Gastrocnemius medialis (tissue), 4 donors: ENCODE measurements at places on chromosomes 5 and 9. TPM values are rescaled to one million over a fixed set of nuclear protein-coding genes. Genes with fewer than 3 reads are reported as not detected.

DNA sequence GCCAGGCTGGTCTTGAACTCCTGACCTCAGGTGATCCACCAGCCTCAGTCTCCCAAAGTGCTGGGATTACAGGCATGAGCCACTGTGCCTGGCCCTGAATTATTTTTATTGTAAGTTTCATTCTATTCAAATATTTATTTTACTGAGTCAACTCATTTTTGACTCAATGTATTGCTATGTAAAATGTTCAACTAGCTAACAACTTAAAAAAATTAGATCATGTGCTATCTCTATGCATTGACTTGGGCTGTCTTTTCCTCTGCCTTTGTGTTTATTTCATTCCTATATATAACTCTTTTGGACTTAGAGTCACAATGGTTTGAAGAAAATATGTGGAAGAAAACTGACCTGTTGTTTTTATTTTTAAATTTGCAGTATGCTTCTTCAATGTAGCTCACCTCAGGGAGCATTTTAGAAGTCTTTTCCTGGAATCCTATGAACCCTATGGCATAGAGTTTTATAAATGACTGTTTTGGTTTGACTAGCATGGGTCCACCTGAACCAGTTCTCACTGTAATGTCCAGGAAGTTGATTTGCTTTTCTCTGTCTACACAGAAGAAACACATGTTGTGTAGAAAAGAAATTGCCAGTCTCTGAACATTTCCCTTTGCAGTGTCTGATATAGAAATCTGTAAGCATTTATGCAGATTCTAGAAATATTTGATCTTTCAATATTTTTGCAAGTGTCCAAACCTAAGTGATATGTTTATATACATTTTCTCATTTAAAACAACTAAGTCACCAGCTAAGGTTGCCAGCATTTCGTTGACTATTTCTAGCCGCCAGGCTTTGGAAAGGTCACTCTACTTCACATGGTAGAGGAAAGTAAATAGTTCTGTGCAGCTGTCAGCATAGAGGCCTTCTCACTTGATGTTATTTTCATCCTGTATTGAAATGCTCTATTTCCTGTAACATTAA lies 138.8 kb downstream of the PCSK1 start:
- no peak overlapping the region for H3K27ac ChIP-seq
- DNase-seq: no peak
- no peak overlapping the region for H3K4me3 ChIP-seq
- no peaks in the 10 kb centered on the region for H3K27me3 ChIP-seq
- peaks cover 8% of the 10 kb centered on the region for H3K4me1 ChIP-seq
- no peaks in the 10 kb centered on the region for H3K36me3 ChIP-seq

DNA sequence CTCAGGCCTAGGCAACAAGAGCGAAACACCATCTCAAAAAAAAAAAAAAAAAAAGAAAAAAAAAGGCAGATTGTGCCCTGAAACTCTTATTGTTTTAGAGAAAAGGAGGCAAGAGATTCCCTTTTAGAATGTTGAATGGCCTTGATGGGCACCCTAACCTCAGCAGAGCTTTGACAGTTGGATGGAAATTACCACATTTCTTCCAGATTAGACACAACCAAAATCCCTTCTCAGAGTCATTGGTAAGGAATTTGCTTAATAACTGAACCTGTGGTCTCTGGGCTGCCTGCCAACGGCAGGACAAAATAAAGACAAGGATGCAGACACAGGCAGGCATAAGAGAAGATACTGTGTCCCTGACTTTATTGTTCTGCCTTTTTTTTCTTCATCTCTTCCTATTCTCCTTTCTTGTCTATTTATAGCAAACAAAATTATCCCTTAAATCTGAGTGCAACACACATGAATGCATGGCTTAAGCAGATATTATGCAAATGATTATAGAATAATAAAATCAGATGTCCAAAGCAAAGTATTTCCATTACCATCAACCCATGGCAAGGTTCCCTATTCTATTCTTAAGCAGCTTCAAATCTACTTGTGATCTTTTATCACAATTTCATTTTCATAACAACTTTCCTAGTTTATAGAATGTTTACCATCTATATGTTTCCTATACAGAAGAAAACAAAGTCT lies 37.3 kb upstream of the TRIO start:
- no peaks in the 10 kb centered on the region for H3K27me3 ChIP-seq
- no peak for DNase-seq
- no peak overlapping the region for H3K4me3 ChIP-seq
- no peaks in the 10 kb centered on the region for H3K36me3 ChIP-seq
- no peak overlapping the region for H3K27ac ChIP-seq

DNA sequence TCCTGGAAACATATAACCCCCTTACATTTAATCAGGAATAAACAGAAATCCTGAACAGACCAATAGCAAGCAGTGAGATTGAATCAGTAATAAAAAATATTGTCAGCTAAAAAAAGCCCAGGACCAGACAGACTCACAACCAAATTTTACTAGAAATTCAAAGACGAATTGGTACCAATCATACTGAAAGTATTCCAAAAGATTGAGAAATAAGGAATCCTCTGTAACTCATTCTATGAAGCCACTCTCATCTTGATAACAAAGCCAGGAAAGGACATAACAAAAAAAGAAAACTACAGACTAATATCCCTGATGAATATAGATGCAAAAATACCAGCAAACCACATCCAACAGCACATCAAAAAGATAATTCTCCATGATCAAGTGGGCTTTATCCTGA lies 714.0 kb downstream of the SEMA5A start:
- no peaks in the 10 kb centered on the region for H3K36me3 ChIP-seq
- no peak overlapping the region for H3K4me3 ChIP-seq
- no peak overlapping the region for H3K27ac ChIP-seq
- DNase-seq: no peak
- no peaks in the 10 kb centered on the region for H3K4me1 ChIP-seq
- no peaks in the 10 kb centered on the region for H3K27me3 ChIP-seq

DNA sequence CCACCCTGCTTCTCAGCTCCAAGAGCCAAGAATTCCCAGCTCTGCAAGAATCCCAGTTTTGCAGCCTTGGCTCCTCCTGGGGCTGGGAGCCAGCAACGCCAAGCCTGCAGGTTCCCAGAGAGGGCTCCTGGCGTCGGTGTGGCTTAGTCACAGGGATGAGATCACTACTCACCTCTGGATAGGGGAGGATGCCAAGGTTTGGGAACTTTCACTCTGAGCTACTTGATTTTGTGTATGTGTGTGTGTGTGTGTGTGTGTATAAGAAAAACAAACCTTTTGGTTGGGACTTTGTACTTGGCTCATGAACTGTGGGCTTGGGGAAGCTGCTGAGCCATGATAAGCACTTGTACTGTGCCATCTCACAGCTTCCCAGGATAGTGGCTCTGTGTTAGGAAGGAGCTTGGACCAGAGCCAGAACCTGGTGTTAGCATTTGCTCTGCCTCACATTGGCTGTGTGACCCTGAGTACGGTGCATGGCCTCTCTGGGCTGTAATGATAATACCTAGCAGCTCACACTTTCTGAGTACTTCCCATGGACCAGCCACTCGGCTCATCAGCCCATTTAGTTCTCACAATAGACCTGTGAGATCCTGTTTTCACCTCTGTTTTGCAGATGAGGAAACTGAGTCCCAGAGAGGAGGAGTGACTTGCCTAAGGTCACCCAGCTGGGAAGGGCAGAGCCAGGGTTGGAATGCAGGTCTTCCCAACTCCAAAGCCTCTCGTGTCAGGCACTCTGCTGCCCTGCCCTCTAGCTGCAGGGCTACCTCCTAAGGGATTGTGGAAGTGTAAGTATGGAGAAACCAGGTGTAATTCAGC lies 41.4 kb upstream of the DAB2IP start:
- no peaks in the 10 kb centered on the region for H3K27me3 ChIP-seq
- DNase-seq: peak; percentile 89
- H3K4me3 ChIP-seq: no peak overlapping the region
- no peaks in the 10 kb centered on the region for H3K36me3 ChIP-seq
- H3K27ac ChIP-seq: peak overlapping the region; percentile 96

DNA sequence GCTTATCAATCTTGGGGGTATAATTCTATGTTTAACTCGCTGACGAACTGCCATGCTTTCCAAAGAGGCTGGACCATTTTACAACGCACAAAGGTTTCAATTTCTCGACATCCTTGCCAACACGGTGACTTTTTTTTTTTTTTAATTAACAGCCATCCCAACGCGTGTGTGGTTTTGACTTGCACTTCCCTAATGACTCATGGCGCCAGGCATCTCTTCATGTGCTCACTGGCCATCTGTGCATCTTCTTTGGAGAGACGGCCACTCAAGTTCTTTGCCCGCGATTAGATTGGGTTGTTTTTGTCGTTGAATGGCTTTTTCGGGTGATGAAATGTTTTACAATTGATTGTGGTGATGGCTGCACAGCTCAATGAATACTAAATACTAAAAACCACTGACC lies 12.5 kb upstream of the CARD9 start:
- no peak overlapping the region for H3K4me3 ChIP-seq
- no peaks in the 10 kb centered on the region for H3K4me1 ChIP-seq
- H3K36me3 ChIP-seq: peaks cover 64% of the 10 kb centered on the region
- H3K27me3 ChIP-seq: no peaks in the 10 kb centered on the region
- DNase-seq: no peak

DNA sequence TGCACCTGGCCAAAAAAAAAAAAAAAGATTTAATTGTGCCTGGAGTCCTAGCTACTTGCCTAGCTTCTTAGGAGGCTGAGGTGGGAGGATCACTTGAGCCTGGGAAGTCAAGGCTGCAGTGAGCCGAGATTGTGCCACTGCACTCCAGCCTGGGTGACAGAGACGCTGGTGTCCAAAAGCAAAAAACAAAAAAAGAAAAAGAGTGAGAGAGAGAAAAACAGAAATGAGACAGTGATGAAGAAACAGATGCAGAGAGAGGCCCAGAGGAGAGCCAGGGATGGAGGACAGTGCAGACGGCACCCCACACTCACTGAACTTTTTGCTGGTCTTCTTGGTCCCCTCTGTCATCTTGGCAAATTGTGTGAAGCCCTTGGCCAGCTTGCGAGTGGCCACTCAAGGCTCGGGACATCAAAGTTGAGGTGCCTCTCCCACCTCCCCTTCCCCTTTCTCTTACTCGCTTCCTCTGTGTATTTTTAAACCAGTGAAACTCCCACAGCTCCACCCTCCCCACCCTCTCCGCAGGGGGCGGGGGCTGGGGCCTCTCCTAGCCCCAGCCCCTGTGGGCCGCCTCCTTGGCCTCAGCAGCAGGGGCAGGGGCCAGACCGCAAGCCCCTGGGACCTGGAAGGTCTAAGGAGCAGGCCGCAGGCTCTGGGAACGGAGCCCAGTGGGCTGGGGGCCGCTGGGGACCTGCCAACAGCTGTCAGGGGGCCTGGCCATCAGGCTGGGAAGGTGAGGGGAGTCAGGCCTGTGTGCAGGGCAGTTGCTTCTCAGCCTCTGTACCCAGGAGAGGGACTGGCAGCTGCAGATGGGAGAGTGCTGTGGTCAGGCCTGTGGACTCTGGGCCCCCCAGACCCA lies at the start of gene SH2D3C:
SH2D3C (minus strand) TSS at position 387 of the 856 bp plus-strand sequence; CDS start at position 348, 39 bp downstream.
- no peaks in the 10 kb centered on the region for H3K36me3 ChIP-seq
- H3K27ac ChIP-seq: peak within 1 kb of the TSS; percentile 69
- no peak for DNase-seq
- no peak within 1 kb of the TSS for H3K4me3 ChIP-seq
- no peaks in the 10 kb centered on the region for H3K27me3 ChIP-seq

GRCh38 chr9:121572581-121572980 lies 72.9 kb upstream of the GGTA1 start:
- no peaks in the 10 kb centered on the region for H3K27me3 ChIP-seq
- no peak overlapping the region for H3K4me3 ChIP-seq
- H3K4me1 ChIP-seq: peaks cover 66% of the 10 kb centered on the region
- no peak overlapping the region for H3K27ac ChIP-seq

DNA sequence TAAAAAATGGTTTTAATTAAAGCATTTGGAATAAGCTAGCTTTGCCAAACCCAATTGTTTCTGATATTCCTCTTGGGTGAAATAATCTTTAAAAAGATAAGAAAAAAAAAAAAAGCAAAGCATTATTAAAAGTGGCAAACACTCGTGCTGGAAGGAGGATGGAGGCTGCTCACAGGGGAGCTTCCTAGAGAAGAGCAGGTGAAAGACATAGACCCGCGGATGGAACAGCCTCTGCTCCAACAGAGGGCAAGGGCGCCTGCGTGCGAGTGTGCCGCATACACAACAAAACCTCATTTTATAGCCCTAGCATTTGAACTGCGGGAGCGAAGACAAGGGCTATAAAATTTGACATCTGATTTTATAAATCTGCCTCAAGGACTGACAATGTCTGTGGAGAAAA lies 33.4 kb upstream of the SLC25A51 start:
- no peak overlapping the region for H3K27ac ChIP-seq
- peaks cover 8% of the 10 kb centered on the region for H3K4me1 ChIP-seq
- no peaks in the 10 kb centered on the region for H3K27me3 ChIP-seq
- DNase-seq: no peak
- no peaks in the 10 kb centered on the region for H3K36me3 ChIP-seq

- H3K27me3 ChIP-seq: no peaks in the 10 kb centered on the region
- peaks cover 12% of the 10 kb centered on the region for H3K36me3 ChIP-seq
- no peak overlapping the region for H3K4me3 ChIP-seq
- H3K27ac ChIP-seq: no peak overlapping the region
- no peak for DNase-seq
- no peaks in the 10 kb centered on the region for H3K4me1 ChIP-seq
Measured at GRCh38 chr5:42720251-42720650, 36.4 kb upstream of the CCDC152 start.

DNA sequence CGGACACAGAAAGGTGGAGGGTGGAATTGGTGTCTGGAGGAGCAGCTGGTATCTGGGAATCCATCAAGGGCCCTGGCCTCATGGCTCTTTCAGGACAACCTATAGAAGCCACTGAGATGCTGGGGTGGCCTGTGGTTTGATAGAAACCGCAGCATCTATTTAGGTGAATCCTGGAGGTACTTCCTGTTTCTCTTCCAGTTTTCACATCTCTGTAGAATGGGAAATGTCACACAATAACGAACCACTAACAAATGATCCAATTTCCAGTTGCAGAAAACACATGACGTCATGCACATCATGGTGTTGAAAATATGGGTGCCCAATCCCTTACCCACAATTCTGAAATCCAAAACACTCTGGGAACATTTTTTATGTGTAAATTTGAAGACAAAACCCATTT lies 52.2 kb downstream of the ROPN1L start:
- H3K36me3 ChIP-seq: no peaks in the 10 kb centered on the region
- H3K27me3 ChIP-seq: no peaks in the 10 kb centered on the region
- H3K4me1 ChIP-seq: no peaks in the 10 kb centered on the region

- H3K27me3 ChIP-seq: no peaks in the 10 kb centered on the region
- no peak overlapping the region for H3K27ac ChIP-seq
- H3K4me1 ChIP-seq: no peaks in the 10 kb centered on the region
- DNase-seq: no peak
Measured at GRCh38 chr9:102273952-102274351, 535.5 kb upstream of the GRIN3A start.

GRCh38 chr9:70130266-70130665 lies 86.6 kb downstream of the MAMDC2 start:
- no peaks in the 10 kb centered on the region for H3K27me3 ChIP-seq
- peaks cover 26% of the 10 kb centered on the region for H3K4me1 ChIP-seq
- H3K27ac ChIP-seq: no peak overlapping the region
- no peaks in the 10 kb centered on the region for H3K36me3 ChIP-seq
- DNase-seq: no peak

Gene PCDHA6
- not detected for total RNA-seq

Gene FAM114A2
- total RNA-seq: 12.2 TPM
